Fibroblast of the conjunctiva (primary cell): ENCODE measurements at places on chromosomes 1 and 21.

- DNase-seq, result no peak
Observed at GRCh38 chr1:22045604-22046228, 6.8 kb upstream of the CDC42 start.

- DNase-seq, result no peak
Observed at GRCh38 chr1:196271212-196271947, 336.9 kb downstream of the KCNT2 start.

GRCh38 chr21:25689226-25689625, 45.5 kb downstream of the ATP5PF start:
- DNase-seq, result no peak

GRCh38 chr1:161805399-161806197, 39.5 kb downstream of the ATF6 start:
- peak; percentile 34 for DNase-seq

GRCh38 chr21:41612674-41613532, 104.9 kb upstream of the TMPRSS2 start:
- DNase-seq, result peak; percentile 84

- DNase-seq, result peak; percentile 64
Observed at GRCh38 chr21:37149411-37149810, 76.4 kb downstream of the TTC3 start.

DNA sequence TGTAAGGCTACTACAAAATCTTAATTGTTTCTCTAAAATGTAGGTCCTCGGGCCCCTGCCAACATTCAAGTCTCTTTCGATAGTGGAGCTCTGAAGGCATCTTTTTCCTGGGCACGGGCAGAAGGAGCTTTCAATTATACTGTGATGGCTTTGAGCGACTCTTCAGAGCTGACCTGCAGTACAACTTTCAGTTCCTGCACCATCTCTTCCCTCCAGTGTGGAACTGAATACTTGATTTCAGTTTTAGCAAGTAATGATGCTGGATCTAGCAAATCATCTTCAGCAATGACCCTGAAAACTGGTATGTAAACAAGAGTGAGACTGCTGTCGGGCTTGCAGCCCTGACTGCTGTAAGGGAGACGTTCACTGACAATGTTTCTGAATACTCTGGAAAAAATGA, 9.6 kb downstream of the FNDC7 start:
- no peak for DNase-seq

- no peak for DNase-seq
Observed at GRCh38 chr1:84776639-84777038, 86.4 kb upstream of the SSX2IP start.

DNA sequence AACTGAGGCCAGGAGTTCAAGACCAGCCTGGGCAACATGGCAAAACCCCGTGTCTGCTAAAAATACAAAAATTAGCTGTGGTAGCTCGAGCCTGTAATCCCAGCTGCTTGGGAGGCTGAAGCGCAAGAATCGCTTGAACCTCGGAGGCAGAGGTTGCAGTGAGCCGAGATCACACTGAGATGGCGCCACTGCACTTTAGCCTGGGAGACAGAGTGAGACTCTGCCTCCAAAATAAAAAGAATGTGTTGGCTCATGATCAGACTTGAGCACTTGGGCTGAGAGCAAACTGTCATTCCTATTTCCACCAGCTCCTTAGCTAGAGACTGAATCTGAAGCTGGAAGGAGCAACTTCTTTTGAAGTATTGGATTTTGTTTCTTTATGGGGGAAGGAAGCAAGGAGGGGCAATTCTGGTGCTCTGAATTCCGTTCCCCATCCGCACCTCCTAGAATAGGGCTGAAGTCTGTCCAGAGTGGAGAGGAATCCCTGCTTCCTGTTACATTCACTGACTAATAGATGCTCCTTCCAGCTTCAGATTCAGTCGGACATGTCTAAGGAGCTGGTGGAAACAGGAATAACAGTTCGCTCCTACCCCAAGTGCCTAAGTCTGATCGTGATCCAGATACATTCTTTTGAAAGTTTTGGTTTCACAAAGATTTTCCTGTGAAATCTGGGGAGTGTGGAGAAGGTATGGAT, 3.8 kb downstream of the ZNF672 start:
- DNase-seq, result peak; percentile 57

- no peak for DNase-seq
Observed at GRCh38 chr1:113784104-113784779, 25.0 kb upstream of the PHTF1 start.

- DNase-seq, result no peak
Observed at GRCh38 chr1:169548282-169548681, 38.0 kb downstream of the F5 start.

- DNase-seq, result no peak
Observed at GRCh38 chr21:24131056-24131455, 1476.2 kb downstream of the MRPL39 start.

DNA sequence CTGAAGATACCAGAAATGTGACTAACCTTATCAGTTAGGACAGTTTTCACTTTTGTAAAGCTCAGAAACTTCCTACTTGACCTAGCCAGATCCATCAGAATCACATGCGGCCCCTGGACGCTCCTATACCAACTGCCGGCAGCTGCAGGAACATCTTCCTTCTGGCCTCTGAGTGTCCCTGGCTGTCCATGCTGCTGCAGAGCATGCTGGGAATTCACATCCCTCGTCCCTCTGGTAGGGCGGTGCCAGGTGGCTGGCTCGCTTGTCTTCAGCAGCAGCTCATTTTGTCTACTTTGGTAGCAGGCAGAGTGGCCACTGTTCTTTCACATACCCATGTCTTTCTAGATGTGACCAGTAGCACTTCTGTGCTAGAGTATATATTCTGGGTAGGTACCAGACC, 34.4 kb downstream of the HHAT start:
- no peak for DNase-seq

DNA sequence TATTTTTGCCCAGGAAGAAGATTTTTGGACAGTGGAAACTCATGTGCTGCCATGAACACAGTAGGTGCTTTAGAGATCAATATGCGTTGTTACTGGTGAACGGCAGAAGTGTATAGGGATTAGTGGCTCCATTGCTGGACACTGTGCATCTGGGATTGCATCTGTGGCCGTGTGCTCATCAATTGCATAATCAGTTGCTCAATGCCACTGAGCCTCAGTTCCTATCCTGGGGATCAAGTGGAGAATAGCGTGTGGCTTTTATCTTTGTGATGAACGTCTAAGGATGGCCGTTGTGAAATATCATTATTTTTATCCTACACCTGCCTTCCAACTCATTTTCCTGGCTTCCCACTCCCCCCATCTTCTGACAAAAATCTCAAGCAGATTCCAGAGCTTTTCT, 5.4 kb downstream of the TNN start:
- DNase-seq, result peak; percentile 16

DNA sequence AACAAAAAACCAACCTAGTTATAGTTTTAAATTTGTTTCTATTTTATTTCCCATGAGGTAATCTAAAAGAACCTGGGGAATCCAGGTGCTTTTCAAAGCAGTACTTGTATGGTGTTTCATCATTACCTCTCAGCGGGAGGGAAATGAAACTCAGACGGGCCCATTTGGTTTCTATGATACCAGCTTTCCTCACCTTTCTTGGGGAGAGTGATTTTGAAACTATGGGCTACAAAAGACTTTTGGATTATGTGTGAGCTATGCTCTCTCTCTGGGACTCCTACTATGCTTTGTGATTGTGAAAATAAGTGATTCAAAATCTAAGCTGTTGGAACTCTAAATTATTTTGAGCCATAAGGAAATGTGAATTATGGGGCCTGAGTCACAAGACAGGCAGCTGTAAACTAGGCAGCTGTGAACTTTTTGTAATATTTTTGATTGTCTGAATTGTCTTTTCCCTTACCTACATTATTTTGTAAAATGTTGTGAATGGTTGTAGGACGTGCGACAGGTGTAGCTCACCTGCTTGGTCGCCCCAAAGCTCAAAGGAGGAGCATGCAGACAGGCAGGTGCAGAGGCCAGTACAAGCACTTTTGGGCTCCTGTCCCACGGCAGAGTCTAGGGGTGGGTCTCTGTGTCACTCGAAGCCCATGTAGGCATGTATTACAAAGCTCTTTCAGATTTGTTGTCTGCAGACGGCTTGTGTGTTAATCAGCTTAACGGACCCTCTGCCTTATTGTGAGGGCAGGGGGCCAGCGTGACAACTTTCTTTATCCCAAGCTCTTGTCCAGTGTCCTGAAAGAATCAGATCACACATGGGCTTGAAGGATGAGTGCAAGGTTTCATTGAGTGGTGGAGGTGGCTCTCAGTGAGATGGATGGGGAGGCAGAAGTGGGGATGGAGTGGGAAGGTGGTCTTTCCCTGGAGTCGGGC, 64.8 kb upstream of the BACH1 start:
- DNase-seq, result no peak

DNA sequence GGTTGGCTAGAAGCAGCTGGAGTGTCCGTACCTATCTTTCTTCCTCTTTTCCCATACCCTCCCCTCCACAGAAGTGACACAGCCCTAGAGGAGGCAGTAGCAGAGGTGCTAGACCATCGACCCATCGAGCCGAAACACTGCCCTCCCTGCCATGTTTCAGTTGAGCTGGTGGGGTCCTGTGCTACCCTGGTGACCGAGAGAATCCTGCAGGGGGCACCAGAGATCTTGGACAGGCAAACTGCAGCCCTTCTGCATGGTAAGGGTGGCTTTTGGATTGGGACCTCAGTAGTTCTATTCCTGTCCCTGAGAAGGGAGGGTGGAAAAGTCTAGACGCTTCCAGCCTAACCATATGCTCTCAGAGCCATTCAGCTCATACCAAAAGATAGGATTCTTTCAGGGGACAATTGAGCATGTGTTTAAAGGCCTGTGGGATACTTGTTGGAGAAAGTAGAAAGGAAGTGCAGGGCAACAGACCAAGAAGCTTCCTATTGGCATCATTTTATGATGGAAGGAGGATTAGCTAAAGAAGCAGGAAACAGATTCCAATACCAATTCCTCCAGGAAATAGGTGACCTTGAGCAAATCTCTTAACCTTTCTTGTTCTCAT, 11.7 kb upstream of the BNIPL start:
- DNase-seq, result peak; percentile 53

- no peak for DNase-seq
Observed at GRCh38 chr1:53693339-53693738, 45.6 kb downstream of the GLIS1 start.

- no peak for DNase-seq
Observed at GRCh38 chr1:166261511-166261910, 94.7 kb upstream of the FAM78B start.

GRCh38 chr1:193471981-193472380, 285.6 kb upstream of the B3GALT2 start:
- no peak for DNase-seq

- no peak for DNase-seq
Observed at GRCh38 chr1:156586323-156586722, 5.3 kb upstream of the NAXE start.

DNA sequence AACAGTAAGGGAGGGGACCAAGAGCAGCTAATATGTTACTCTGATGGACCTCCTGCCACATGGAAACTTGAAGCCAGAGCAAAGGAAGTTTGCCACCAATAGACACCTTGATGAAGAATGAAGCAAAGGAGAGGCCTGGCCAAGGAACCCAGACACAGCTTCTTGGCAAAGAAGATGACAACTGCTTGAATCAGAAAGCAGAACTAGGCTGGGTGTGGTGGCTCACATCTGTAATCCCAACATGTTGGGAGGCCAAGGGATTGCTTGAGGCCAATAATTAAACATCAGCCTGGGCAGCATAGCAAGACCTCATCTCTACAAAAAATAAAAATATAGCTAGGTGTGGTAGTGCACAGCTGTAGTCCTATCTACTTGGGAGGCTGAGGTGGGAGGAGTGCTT, 31.7 kb upstream of the CAPZB start:
- no peak for DNase-seq

DNA sequence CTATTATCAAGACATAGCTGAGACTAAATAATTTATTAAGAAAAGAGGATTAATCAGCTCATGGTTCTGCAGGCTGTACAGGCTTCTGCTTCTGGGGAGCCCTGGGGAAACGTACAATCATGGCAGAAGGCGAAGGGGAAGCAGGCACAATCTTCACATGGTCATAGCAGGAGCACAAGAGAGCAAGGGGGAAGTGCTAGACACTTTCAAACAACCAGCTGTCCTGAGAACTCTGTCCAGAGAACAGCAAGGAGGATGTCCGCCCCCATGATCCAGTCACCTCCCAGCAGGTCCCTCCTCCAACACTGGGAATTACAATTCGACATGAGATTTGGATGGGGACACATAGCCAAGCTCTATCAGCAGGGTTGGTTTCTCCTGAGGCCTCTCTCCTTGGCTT, 10.3 kb upstream of the SLC45A1 start:
- DNase-seq, result no peak

- no peak for DNase-seq
Observed at GRCh38 chr21:37566790-37567615, 200.4 kb downstream of the DYRK1A start.

- DNase-seq, result no peak
Observed at GRCh38 chr1:246801241-246802020, 77.2 kb downstream of the SCCPDH start.

DNA sequence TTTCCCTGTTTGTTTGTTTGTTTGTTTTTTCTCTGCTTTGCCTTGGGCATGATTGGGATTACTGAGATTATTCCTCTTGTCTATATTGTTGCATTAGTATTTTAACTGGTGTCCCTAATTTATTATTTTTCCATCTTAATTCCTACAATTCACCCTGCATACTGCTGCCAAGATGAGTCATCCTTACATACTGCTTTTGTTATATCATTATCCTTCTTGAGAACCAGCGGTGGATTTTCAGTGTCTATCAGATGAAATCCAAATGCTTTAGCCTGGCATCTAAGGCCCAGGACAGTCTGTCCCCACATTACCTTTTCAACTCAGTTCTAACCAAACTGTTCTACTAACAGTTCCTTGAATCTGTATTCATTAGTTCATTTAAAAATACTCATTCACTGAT, 101.7 kb downstream of the OLFML2B start:
- DNase-seq, result peak; percentile 32

- no peak for DNase-seq
Observed at GRCh38 chr21:41808094-41808493, 41.2 kb upstream of the RIPK4 start.
